ENCODE measurements at places on chromosomes 7 and 10. TPM values are rescaled to one million over a fixed set of nuclear protein-coding genes. Genes with fewer than 3 reads are reported as not detected.

The NPC1L1 gene
- not detected for total RNA-seq

The VAX1 gene
- total RNA-seq: not detected

The ETV1 gene
- total RNA-seq: not detected

The RELN gene
- total RNA-seq: not detected

All from B cell (primary cell).